ACHN (cell line): ENCODE measurements at places on chromosomes 11 and 22.
A peak's percentile ranks its signal among the peaks of the same experiment; 100 is the strongest.

GRCh38 chr11:65576867-65577755 is 1.3 kb downstream of the EHBP1L1 start:
- peak; percentile 81 for DNase-seq

- DNase-seq = no peak
Measured at GRCh38 chr11:95404370-95404769, 173.4 kb upstream of the SESN3 start.

GRCh38 chr11:121613724-121614123 is 161.0 kb upstream of the SORL1-AS1 start:
- no peak for DNase-seq

- no peak for DNase-seq
Measured at GRCh38 chr11:2470495-2470894, 25.7 kb downstream of the KCNQ1 start.

- peak; percentile 30 for DNase-seq
Measured at GRCh38 chr11:92941676-92942571, 27.5 kb upstream of the MTNR1B start.

DNA sequence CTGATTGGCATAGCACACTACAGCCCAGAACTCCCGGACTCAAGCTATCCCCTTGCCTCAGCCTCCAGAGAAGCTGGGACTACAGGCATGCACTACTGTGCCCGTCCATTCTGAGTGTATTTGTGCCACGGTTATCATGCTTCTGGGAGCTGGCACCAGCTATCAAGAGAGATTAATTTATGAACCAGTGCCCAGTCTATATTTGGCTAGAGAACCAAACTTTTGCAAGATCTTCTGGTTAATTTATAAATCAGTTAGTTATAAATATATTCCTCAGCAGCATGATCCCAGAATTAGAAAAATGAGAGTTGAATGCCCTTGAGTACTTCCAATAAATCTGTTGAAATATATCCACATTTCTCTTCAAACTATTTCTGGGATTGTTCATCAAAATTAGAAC is 67.5 kb upstream of the OR5AN1 start:
- no peak for DNase-seq

GRCh38 chr22:24584871-24585411 is 7.9 kb downstream of the LRRC75B start:
- no peak for DNase-seq

GRCh38 chr11:12185106-12185690 is 74.8 kb downstream of the MICAL2 start:
- DNase-seq = no peak

DNA sequence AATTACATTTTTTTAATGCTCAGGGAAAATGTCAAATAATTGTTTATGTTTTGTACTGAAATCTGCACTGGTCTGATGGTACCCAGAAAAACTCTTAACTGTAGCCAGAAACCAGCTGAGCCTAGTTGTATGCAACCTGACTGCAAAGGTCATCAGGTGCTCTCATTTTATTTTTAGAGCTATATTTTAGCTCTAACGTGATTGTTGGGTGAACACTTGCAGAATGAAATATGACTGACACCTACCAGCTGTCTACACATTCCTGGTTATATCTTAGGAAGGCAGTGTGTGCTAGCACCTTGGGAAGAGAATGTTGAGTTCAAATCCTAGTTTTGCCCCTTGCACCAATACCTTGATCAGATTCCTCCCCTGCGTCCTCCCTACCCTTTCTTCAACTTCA is 23.6 kb downstream of the PTPRJ start:
- no peak for DNase-seq

GRCh38 chr11:119087123-119087522 is 2.4 kb downstream of the HMBS start:
- no peak for DNase-seq

- no peak for DNase-seq
Measured at GRCh38 chr11:120195601-120196320, 15.1 kb upstream of the OAF start.

GRCh38 chr11:85755701-85756100 is 55.2 kb downstream of the SYTL2 start:
- DNase-seq = no peak

- peak; percentile 89 for DNase-seq
Measured at GRCh38 chr11:47415949-47416472, 7.6 kb downstream of the SLC39A13 start.

GRCh38 chr11:2210366-2211112 is 38.9 kb upstream of the TH start:
- no peak for DNase-seq
